NCI-H1105 treated with DMSO at 0.1 percent for 48 hours (cell line): ENCODE measurements at places on chromosomes 1 and 21.
A peak's percentile ranks its signal among the peaks of the same experiment; 100 is the strongest.

DNA sequence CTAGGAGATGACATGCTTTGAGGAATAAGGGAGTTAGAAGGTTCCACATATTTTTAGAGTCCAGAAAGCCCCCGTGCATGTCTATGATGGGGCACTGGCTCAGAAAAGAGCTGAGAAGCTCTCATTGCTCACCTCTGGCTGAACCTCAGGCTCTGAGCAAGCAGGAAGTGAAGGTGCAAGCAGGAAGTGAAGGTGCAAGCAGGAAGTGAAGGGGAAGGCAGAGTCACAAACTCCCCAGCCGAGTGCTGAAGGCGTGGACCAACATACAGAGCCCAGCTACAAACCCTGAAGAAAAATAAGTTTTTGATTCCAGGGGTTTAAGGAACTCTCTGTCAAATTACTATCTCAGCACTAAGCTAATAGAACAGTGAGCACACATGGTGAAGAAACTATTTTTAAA lies 7.0 kb downstream of the KRTAP10-8 start:
- no peak for DNase-seq

DNA sequence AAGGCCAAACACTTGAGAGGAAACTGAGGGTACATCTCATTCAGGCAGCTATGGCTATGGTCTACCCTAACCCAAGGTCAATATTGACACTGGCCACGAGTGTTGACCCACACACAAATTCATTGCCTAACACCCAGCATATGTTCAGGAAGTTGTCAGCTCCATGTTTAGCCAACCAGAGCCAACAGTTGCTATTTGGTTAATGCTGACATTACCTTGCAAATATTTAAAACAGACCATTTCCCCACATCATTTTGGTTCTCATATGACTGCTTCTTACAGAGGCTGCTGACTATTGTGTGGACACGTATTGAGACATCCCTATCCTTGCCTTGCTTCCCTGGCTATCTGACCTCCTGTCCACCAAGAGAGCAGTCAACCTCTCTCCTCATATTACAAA lies 97.3 kb downstream of the LMX1A start:
- DNase-seq = no peak

GRCh38 chr1:197415221-197415620 lies 147.2 kb downstream of the CRB1 start:
- no peak for DNase-seq

- no peak for DNase-seq
Observed at GRCh38 chr1:1537626-1538250, 2.7 kb downstream of the TMEM240 start.

DNA sequence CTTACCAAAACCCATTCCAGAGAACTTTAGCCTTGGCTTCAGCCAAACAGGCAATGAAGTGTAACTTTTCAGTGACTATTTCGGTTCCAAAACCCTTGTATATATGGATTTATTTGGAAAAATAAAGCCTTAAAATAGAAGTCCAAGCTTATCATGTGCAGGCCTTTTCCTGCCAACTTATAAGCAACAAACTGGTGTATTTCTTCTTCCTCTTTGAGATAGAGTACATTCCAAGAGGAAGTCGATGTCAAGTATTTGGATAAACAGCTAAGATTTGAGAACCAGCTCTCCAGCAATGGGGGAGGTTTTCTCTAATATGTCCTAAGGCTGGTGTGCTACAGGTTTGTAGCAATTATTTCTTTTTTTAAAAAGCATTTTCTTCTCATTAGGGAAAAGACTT lies 407.8 kb downstream of the DUSP10 start:
- DNase-seq = no peak

GRCh38 chr1:90963236-90963635 lies 58.6 kb downstream of the ZNF644 start:
- no peak for DNase-seq

DNA sequence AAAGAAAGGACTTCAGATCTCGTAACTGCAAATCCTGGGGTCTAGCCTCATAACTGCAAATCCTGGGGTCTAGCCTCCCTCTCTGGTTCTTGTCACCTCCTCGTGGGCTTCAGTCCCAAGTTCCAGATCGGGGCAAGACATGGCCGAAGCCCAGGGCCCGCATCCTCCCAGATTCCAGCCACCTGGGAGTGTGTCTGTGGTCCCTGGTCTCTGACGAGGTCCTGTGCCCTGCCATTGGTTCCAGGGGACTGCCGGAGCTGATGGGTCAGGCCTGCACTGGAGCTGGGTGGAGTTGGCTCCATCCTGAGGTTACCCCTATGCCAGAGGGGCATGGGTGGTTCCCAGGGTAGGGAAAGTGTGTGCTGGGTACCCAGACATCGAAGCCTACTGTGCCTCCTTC lies 17.7 kb upstream of the C1orf174 start:
- DNase-seq = no peak

- DNase-seq = no peak
Observed at GRCh38 chr1:147618077-147618569, 52.2 kb downstream of the ACP6 start.

GRCh38 chr1:226476648-226477319 lies 68.9 kb upstream of the PARP1 start:
- DNase-seq = no peak

- DNase-seq = no peak
Observed at GRCh38 chr21:26162081-26162480, 8.5 kb downstream of the APP start.

DNA sequence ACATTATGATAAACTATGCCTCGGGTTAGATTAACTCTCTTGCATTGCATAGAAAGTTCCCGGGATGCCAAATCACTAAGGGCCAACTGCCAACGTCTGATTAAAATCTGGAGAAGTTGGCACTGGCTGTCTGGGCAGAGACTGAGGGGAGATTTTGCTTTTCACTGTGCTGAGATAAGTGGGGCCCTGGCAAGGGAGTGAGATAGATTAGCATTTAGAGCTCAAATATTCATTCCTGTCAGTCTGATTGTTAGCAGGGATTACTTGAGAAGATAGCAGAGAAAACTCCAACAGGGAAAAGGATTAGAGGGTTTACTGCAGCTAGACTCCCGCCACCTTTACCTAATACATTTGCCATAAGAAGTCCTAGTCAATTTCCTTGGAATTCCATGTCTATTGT lies 714.1 kb upstream of the CHRM3 start:
- no peak for DNase-seq

DNA sequence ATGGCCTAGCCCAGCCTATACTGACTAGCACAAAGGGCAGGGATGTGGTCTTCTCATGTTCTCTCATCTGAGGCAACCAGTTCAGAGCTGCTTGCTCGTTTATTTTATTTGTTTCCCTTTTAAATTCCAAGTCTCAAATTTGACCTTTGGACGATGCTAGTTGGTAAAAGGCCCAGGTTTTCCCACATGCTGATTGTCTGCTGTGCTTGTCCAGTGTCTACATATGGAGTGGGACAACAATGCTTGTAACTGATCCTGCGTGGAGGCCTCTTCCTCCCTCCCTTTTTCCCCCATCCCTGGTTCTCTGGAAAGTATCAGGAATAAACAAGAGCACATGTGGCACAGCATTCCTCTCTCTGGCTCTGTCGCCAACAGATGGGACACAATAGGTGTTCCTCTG lies 34.0 kb upstream of the BEND5 start:
- DNase-seq = no peak

DNA sequence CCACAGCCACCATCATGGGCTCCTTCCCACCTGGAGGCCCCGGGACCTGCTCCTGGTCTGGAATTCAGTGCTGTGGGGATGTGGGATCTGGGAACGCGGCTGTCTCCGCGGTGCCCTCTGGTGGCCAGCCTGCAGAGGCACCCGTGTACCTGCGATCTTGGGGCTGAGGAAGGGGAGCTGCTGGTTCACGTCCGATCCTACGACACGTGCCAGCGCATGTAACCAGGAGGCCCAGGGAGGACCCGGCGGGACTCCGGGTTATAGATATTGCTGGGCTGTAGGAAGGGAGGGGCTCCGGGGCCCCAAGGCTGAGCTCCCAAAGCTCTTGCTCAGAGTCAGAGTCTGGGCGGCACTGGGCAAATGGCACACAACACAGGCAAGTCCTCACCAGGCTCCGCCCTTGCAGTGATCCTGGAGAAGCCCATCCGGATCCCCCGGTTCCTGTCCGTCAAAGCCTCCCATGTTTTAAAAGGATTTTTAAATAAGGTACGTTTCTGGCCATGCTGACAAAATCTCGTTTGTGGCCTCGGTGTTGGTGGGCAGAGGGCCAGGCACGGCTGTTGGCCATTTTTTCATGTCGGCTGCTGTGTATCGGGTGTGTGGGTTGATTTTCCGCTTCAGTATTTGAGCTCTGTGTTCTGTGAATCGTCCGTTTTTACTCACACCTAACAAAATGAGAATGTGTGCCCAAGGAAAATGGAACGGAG lies 20.1 kb downstream of the FAAP20 start:
- peak; percentile 50 for DNase-seq

- no peak for DNase-seq
Observed at GRCh38 chr1:4741876-4742423, 87.5 kb downstream of the AJAP1 start.

- no peak for DNase-seq
Observed at GRCh38 chr1:167791281-167792187, 69.8 kb downstream of the MPZL1 start.

- DNase-seq = no peak
Observed at GRCh38 chr1:12296623-12297022, 66.8 kb downstream of the VPS13D start.

DNA sequence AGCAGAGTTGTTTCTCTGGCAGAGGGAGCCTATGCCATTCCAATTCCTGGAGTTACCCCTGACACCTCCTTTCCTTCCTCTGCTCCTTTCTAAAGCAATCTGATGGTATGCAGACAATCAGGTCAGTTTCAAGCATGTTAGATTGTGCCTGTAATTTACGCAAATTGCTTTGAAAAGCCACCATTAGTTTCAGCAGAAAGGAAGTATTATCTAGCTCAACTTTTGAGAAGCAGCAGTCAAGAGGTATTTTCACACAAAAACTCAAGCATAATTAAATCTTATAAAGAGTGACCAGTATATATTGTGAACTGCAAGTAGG lies 2.2 kb downstream of the ERRFI1 start:
- DNase-seq = no peak

DNA sequence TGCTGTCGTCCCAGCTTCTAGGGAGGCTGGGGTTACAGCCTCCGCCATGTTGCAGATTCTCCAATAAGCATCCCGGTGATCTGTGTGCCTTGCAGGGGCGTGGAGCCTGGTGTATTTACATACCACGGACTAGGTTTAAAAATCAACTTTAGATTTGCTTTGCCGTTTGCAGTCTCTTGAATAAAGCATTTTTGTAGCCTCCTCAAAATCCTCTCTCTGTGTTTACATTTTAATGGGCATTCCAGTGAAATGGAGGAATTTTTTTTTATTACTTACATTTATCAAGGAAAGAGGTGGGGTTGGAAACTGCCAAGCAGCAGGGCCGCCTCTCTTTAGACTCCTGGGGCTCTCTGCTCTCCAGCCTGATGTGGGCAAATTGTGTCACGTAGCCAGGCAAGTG lies 437.5 kb upstream of the VAMP3 start:
- DNase-seq = no peak

DNA sequence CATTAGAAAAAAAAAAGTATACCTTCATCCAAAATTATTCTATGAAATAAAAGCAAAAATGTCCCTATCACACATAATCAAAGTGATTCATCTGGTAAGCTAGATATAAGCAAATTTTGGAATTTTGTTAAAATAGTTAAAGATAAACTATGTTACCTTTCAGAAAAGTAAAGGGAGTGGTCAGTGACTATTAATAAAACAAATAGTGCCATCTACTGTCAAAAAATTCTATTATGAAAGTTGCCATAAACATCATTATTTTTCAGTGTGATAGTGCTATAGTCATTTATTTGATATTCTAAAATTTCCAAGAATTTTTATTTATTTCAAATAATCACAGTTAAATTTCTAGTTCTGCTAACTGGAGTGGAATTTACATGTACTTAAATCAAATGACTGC lies 803.7 kb downstream of the KCNT2 start:
- peak; percentile 10 for DNase-seq

DNA sequence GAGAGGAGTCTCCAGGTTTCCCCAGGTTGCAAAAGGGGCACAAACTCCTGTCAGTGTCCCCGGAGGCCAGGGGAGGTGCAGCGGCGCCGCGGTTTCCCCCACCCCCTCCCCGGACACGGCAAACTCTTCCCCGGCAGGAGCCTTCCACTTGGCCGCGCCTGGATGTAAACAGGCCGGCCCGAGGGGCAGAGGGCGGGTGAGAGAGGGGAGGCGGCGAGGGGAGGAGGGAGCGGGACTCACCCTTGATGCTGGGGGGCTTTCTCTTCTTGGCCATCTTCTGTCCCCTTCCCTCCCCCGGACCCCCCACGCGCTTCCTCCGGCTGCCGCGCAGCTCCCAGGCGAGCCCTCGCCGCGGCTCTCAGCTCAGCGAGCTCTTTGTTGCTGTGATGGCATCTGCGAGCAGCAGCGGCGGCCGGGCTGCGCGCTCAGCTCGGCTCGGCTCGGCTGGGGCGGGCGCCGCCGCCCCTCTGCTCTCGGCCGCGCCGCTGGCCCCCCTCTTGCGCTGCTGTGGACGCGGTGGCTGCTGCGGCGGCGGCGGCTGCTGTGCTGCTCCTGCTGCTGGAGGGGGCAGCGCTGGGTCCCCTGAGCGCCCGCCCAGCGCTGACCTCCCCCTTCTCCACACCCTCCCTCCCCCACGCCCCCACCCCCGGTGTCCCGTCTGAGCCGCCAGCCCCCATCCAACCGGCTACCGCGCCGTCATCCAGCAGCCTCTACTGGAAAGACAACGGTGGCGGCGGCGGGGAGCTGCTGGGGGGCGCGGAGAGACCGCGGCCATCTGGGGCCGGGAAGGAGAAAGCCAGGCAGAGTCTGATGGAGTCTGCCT lies 4.9 kb upstream of the SLC44A5 start:
- peak; percentile 59 for DNase-seq

DNA sequence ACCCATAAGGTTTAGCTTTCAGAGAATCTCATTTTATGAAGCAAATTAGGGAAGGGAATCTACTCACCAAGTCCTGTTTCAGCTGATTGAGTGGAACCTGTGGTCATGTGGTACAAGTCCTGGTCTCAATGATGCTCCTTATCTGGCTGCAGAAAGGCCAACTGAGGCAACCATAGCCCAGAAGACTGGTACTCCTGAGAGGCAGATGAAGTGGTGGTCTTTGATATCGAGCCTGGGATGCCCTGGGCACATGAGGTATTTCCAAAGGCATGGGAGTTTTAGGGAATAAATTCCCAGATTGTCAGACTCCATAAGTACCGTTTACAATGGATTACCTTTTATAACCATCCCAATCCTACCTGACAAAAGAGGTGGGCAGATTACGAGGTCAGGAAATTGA lies 3.3 kb downstream of the MX1 start:
- DNase-seq = no peak

GRCh38 chr1:20376880-20377494 lies 86.3 kb downstream of the VWA5B1 start:
- peak; percentile 20 for DNase-seq

DNA sequence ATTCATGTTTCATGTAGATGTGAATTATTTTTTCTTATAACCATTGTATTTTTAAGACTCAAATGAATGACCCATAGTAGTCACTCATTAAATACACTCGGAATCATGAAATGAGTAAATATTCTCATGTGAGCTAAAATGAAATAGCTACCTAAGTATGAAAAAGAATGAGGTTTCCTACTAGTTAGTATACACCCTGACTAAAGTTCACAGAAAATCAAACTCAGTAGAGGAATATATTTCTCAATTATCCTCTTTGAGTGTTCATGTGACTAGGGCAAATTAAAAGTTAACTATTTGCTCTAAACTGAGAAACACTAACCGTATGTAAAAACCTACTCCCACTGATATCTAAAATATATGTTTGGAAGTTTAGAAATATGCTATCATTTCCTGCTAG lies 187.8 kb downstream of the BRINP3 start:
- DNase-seq = no peak
